ENCODE measurements at places on chromosomes 1 and 21.

- no peak for DNase-seq
These were observed 37.0 kb downstream of the LRIG2 start for GRCh38 chr1:113109908-113110554.

- DNase-seq, result no peak
These were observed 1.0 kb upstream of the OR10J4 start for GRCh38 chr1:159430985-159431384.

DNA sequence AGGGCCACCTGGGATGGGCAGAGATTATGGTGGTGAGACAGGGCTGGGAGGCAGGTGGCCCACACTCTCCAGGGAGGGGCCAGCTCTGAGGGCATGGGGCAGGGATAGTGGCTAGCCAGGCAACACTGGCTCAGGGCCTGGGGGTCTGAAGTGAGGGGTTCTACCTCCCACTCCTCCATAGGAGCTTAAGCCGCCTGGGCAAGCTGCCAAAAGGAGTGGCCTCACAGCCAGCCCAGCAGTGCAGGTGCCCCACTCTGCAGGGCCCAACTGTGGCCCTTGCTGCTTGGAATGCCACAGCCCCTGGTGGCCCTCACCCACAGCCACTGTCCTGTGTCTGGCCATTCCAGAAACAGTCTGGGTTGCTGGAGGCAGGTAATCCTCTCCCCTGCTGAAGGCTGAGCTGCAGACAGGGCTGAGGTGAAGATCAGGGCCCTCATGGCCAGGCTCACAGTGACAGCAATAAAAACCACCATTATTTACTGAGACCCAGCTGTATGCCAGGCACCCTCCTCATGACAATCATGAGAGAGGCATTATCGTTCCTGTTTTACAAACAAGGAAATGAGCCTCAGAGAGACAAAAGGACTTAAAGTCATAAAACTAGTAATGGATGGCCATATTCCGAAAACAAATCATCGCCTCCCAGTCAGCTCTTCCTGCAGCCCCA lies 31.0 kb downstream of the KIF21B start:
- DNase-seq, result no peak

- DNase-seq, result no peak
These were observed at the start of gene MLLT11 for GRCh38 chr1:151060007-151060656. Gene MLLT11 (plus strand): TSS chr1:151060397. CDS start chr1:151067225, 6,828 bp downstream.

All from stimulated activated CD8-positive, alpha-beta memory T cell treated with anti-CD3 and anti-CD28 coated beads, Interleukin-4, amount 100 ng/mL, for 4 hours (primary cell).